ENCODE measurements at places on chromosomes 7 and 10.
A peak's percentile ranks its signal among the peaks of the same experiment; 100 is the strongest.

DNA sequence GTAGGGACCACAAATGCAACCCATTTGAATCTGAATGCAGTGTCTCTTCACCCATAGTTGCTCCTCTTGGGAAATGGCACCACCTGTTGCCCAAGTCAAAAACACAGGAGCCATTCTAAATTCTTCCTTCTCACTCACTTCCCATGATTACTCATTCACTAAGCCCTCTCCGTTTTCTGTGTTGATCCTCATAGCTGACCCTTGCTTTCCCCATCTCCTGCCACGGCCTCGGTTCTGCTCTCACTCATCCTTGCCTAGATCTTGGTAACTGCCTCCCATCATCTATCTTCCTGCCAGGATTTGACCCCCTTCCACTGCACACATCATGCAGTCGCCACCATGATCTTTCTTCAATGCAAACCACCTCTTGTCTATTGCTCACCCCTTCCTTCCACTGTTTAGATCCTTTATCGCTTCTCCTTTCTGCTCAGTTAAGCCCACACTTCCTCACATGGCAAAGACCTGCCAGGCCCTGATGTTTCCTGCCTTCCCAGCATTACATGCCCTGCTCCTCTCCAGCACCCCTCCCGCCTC is 19.0 kb upstream of the CPN1 start:
- no peak for DNase-seq

GRCh38 chr7:134662166-134662870 is 15.7 kb downstream of the BPGM start:
- no peak for DNase-seq

DNA sequence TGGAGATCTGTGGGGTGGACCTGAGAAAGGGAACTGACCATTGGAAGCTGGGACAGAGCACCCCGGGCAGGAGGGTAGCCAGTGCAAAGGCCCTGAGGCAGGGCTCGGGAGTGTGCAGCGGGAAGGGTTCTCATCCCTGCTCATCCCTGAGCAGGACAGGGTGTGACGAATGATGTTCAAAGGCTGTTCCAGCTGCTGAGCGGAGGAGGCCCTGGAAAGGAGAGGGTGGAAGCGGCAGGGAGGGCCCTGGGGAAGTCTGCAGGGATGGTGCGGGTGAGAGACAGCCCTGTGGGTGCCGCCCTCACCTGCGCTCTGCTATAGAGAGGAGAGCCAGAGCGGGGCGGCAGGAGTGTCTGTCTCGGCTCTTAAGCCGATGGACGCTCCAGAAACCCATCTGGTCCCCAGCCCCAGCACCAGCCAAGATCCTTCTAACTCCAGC is 43.7 kb downstream of the PRKAG2 start:
- no peak for DNase-seq

GRCh38 chr10:13231808-13232207 is 2.4 kb downstream of the UCMA start:
- DNase-seq = no peak

- no peak for DNase-seq
Observed at GRCh38 chr10:51468424-51468823, 231.0 kb downstream of the CSTF2T start.

- DNase-seq = no peak
Observed at GRCh38 chr10:77381750-77382149, 255.9 kb downstream of the KCNMA1 start.

DNA sequence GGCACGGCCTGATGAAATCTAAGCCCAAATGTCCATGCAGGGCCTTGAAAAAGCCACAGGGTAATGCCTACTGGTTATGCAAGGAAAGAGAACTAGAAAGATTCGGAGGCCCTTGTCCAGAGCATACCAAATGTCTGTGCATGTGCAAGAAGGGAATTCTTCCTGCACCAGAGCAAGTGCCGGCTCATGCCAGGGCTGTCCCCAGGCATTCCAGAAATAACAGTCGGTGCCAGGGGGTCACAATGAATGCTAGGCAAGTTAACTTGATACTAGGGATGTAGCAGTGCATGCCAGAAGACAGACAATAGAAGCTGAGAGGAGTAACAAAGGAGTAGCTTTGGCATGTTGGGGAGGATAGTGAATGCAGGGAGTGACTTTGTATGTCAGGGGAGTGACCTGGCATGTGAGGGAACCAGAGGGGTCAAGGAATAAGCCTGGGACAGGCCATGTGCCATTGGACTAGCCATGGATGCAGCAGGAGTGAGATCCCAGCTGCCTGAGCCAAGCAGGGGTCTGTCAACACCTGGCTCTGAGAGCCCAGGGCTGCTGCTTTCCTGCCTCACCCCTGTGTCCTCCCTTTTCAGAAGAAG is 119.5 kb upstream of the UNC5B start:
- DNase-seq = no peak

DNA sequence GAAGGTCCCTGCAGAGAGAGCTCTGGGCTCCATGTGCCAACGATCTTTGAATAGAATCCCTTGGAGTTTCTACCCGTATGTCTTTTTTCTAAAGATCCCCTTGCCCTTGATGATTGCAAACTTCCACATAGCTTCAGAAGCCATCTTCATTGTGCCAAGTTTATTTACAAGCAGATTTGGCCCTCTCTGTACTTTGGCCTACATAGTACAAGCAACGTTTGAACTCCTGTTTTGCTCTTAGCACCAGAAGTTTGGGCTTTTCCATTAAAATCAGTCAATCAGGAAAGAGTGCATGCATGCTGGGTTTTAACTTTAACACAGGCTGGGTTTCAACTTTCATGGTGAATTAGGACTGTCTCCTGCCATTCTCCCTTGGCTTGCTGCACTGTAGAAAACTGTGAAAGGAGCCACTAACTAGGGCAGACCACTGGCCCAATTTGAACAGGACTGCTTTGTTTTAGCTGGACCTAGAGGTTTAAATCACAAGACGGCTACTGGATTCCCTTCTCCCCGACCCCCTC is 557.6 kb upstream of the GALNT17 start:
- DNase-seq = no peak

DNA sequence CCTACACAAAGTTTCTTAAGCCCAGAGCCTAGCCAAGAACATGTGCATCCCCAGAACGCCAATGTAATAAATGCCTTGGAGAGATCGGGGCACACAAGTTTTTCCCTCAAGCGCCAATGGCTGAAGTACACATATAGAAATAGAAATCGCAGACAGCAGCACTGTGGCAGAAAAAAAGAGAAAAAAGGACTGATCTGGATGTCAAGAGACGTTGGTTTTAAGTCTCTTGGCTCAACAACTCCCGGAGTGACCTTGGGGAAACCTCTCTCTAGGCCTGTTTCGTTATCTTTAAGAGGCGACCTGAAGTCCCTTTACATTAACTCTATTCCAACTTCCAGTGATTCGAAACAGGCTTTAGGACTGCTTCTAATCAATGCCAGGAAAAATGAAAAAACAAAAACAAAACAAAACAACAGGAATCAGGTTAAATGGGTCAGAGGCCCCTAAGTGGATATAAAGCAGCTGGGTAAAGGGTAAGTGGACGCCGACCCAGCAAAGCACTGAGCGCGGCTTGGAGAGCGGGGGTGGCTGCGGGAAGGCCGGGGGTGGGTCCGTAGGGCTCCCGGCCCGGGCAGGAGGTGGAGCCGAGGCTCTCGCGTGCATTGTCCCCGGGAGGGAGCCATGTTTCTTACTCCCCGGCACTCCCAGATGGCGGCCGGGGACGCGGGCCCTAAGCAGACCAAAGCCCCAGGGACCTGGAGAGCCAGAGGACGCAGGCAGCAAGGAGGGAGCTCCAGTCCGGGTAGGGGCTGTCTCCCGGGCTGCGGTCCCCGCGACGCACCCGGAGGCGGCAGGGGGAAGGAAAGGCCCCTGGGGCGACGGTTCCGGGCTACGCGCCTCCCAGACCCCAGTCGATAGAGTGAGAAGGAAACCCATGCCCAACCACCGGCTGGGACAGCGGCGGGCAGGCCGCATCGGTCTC is 757 bp downstream of the EIF3A start:
- DNase-seq = peak; percentile 54

- DNase-seq = no peak
Observed at GRCh38 chr7:36747280-36748016, 23.2 kb upstream of the AOAH start.

DNA sequence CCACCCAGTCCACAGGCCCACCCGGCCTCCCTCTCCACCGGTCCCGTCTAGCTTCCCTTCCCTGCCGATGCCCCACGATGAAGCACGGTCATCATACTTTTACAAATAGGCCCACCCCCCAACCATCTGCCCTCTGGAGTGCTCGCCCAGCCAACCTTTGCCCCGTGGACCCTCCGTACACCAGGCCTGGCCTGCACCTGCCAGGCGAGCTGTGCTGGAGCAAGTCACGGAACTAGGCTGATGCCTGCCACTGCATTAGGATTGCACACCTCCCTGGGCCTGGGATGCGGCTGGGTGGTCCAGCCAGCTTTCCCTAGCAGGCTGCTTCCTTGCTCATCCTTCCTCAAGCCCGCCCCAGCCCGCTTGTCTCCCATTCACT is 44.7 kb downstream of the PPIF start:
- no peak for DNase-seq

DNA sequence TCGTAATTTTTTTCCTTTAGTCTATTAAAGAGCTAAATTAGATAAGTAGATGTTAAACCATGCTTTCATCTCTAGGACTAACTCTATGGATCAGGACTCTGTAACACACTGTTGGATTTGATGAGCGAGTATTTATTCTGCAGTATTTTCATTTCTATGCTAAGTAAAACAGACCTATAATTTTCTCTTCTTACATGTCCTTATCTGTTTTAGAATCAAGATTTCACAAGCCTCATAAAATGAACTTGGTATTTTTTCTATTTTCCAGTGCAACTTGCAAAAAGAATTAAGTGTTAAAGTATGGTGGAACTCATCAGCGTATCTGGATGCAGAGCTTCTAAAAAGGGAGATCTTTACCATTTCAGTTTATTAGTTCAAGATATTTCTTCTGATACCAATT is 2.4 kb downstream of the CACUL1 start:
- DNase-seq = no peak

DNA sequence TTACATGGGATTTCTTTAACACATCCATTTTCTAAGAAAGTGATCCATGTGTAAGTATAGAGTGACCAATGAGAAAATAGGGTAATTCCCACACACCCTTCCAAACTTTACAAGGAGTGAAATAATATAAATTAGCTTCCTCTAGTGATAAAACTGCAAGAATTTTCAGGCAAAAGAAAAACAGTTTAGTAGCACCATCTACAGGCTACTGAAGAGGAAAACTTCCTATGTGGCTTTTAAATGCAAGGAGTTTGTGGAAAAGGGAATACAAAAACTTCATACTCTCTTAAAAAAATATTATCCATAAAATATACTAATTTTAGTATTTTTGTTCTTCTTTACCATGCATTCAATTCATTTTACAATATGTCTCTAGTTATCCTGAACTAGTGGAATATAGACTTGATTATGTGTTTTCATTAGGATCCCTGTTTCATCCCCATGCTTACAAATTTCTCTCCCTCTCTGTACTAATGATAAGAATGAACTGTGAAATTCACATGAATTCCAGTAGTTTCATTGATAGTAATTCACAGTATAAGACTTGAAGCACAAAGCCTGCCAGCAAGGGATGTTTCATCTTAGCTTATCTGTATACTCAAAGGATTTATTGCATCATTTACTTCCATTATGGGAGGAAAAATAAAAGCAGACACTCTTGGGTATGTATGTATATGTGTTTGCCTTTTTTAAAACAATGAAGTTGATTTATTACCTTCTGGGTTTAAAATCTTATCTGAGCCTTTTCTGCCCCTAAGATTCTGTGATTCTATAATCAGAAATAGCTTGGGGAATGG is 442.9 kb downstream of the AUTS2 start:
- no peak for DNase-seq

DNA sequence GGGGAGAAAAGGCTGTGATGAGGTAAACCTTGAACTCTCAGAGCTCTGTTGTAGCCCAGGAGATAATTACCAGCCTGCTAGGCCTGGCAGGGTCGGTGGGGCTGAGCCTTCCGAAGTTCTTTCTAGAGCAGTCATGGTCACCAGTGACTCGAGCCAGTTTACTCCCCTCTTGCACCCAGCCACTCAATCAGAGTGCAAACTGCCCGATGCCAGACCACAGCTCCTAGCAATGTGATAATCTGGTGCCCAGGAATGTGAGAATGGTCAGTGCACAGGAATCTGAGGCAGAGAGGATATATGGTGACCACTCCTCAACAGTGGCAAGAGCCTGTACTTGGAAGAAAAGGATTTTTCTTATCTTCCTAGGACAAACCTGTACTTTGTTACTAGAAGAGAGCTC is 46.4 kb upstream of the KMT2E start:
- DNase-seq = no peak

DNA sequence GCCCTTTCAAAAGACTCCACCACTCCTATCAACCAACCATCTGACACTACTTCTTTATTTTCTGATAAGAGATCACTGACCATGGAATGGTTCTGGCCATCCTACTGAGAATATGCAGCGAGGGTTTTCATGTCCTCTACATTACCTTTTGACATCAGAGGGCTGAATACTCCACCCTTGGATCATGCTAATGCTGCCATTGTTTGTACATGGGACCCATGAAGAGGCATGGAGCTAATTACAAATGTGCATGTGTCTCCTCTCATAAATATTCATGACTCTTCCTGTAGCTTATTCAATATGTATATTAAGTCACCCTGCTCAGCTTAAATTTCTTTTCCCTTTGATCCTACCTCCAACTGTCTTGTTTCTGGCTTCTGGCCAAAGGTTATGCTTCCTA is 1065.8 kb upstream of the GHITM start:
- DNase-seq = no peak

DNA sequence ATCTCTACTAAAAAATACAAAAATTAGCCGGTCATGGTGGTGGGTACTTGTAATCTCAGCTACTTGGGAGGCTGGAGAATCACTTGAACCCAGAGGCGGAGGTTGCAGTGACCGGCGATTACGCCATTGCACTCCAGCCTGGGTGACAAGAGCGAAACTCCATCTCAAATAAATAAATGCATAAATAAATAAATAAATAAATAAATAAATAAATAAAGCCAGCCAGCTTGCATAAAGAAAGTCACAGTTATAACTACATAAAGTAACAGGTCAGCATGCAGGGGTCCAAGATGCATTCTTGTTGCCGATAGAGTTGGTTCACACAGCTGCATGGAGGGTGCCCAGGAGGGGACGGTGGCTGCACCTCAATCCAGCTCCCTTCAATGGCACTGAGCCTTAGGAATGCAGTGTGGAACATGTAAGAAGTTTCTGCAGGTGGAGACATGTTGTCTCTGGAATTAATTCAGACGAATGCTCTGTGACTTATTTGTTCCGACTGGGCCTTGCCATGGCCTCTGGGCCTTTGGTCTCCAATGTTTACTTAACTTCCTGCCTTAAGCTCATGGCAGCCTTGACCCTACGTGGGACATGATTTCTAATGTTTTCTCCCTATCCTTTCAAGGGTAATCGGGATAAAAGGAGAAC is 159.6 kb upstream of the PRKCQ start:
- DNase-seq = no peak

- DNase-seq = no peak
Observed at GRCh38 chr10:83925133-83925532, 214.2 kb upstream of the GHITM start.

- DNase-seq = no peak
Observed at GRCh38 chr10:77139252-77140160, 498.1 kb downstream of the KCNMA1 start.

DNA sequence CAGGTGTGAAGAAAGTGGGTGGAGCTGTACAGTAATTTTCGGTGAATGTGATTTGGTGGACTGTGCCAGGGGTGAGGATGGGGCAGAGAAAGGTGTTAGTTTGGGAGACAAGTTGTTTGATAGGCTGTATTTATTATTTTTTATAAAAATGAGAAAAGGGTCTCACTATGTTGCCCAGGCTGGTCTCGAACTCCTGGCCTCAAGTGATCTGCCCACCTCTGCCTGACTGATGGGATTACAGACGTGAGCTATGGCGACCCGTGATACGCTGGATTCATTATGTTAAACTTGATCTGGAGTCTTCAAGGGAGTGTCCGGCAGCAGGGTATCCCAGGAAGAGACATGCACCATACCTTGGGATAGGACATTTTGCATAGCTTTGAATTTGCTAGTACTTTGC is 1.3 kb downstream of the KAT6B start:
- no peak for DNase-seq
